Activated naive CD8-positive, alpha-beta T cell treated with anti-CD3 and anti-CD28 coated beads, Interleukin-2, amount 50 U/mL, for 24 hours (primary cell): ENCODE measurements at places on chromosomes 11 and 22.

DNA sequence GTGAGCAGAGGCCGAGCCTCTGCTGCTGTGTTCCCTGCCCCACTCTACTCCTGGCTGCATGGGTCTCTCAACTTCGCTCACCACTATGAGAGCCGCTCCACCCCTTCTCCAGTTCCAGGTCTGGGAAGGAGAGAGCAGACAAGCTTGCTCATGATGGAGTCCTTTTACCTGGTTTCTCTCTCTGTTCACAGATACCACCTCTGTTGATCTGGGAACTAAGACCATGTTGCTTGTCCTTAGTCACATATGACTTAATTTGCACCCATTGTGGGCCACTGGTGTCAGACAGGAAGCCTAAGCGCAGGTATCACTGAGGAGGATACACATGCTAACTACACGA is 26.8 kb downstream of the MCM5 start:
- no peak for DNase-seq

DNA sequence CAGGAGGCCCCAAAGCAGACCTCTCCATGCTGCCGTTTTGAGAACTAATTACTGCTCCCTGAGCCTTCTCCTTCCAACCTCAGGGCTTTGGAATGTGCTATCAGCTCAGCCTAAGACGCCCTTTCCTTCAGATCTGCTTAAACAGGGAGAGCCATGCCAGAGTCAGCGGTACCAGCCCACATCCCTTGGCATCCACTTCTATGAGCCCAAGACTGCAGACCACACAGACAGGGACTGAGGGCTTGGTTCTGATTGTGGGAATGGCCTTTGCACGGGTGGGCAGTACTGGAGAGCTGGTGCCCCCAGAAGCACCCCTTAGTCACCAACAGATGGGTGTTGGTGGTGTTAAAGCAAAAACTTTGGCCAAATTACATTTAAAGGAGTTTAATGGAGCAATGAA is 146.5 kb downstream of the TTC17 start:
- no peak for DNase-seq

GRCh38 chr11:43874078-43874477 is 6.6 kb upstream of the ALKBH3 start:
- DNase-seq = no peak

DNA sequence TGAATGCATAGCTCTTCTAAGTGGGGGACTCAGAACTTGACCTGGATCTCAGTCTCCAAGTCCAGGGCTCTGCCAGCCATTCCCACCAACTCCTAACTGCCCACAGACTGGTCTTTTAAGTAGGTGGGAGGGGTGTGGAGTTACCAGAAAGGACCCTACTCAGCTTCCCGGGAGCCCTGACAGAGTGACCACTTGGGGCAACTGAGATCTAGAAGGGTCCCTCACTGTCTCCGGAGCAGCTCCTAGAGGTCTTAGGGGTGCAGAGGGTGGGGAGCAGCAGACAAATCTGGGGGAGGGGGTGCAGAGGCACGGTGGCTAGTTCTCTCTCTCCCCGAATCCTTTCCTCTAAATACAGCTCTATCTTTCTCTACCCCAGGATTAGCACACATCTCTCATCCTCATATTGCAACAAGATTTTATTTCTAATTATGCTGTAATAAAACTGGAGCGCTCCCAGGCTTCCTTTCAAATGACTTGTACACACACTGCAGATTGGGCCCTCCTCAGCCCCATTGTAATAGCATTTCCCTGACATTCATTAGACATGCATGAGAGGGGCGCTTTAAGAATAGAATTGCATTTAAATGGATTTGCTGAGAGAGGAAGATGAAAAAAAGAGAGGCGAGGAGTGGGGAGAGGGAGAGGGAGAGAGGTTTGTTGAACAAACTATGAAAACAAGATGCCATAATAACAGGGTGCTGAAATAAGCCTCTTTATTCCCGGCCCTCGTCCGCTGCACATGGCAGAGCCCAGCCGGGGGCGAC is 219.0 kb downstream of the CEP164 start:
- DNase-seq = no peak

DNA sequence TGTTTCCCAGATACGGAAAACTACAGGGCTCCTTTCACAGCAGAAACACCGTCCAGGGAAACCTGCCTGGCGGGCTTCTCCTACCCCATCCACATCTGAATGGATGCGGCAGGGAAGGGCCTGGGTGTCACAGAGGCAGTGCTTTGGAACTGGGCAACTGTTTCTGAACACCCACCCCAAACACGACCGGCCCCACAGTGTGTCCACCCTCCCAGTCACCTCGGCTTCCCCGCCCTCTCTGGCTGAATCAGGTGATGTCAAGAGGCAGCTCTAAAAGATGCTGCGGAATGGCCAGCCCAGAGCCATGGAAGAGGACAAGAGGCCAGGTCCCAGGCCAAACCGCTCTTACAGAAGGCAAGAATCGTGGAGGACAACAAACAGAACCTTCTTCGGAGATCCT is 22.0 kb downstream of the IFT27 start:
- no peak for DNase-seq

- DNase-seq = no peak
These were observed 96.2 kb upstream of the TEAD1 start for GRCh38 chr11:12577725-12578644.

DNA sequence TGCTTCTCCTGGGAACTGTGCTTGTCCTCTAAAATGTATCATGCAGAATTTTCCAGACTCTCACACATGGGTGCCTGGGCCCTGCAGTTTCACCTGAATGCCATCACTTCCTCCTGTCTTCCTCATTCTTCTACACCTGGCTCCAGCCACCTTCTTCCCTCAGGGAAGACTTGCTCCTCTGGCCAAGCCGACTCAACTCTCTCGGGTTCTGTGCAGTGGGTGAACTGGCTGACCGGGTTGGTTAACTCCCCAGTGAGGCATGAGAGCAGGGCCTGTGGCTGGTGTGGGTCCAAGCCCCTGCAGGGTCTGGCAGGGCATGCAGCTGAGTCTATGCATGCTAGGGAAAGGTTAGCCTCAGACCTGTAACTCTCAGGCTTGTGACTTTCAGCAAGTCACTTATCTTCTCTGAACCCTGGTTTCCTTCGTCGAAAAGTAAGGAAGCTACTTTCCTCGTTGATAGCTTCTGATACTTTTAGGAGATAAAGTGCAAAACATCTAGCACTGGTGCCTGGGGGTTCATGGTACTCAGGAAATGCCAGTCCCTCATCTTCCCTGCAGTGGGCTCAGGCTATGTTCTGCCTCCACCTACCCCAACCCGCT is 11.9 kb downstream of the CD82 start:
- no peak for DNase-seq

DNA sequence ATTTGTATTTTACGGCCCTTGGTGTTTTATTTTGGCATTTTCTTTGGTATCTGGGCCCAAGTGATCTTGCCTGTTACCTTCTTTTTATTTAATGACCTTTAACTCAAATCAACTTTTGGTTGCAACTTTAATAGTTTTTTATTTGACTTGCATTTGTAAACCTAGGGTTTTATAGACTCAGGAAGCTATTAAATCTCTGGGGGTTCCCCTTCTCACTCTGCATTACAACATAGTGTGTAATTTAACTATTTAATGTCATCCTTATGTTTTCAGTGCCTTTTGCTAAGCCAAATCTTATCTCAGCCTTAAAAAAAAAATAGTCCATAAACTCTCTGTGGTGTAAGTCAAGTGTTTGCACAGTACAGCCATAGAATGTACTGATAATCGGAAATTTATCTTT is 3.4 kb downstream of the FJX1 start:
- no peak for DNase-seq

- no peak for DNase-seq
These were observed 8.7 kb downstream of the SBF2 start for GRCh38 chr11:10285148-10285802.
